ENCODE measurements at places on chromosomes 13 and 19.

GRCh38 chr19:18393836-18394235 lies 3.6 kb downstream of the LRRC25 start:
- DNase-seq, result no peak

DNA sequence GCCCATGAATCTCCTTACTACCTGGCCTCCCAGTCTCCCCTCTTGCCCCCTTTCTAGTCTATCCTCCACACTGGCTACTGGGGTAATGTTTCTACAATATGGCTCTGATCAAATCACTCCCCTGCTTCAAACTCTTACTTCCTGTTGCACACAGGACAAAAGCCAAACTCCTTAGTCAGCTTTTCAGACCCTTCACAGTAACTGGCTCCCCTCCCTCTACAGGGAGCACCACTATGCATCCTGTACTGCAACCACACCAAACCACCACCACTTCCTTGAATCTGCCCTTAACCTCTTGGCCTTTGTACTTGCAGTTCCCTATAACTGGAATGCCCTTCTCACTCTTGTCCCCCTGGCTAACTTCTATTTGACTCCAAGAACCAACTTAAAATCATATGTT lies 32.2 kb downstream of the DEDD2 start:
- DNase-seq, result no peak

DNA sequence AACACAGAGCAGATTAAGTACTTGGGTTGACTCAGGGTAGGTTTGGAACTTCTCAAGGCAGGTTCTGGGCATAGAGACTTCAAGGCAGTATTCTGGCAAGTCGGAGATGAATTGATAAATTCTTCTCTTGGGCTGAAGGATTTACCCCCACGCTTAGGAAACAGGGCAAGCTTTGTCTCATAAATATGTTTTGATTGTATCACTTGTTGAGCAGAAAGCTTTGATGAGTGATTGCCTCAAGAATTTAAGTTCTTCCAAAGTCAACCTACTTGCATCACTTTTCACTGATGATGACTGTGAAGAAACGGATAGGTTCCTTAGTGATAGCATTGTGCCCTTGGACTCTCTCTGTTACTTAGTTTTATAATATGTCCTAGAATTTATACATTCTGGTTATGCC lies 258.6 kb upstream of the DACH1 start:
- DNase-seq, result no peak

DNA sequence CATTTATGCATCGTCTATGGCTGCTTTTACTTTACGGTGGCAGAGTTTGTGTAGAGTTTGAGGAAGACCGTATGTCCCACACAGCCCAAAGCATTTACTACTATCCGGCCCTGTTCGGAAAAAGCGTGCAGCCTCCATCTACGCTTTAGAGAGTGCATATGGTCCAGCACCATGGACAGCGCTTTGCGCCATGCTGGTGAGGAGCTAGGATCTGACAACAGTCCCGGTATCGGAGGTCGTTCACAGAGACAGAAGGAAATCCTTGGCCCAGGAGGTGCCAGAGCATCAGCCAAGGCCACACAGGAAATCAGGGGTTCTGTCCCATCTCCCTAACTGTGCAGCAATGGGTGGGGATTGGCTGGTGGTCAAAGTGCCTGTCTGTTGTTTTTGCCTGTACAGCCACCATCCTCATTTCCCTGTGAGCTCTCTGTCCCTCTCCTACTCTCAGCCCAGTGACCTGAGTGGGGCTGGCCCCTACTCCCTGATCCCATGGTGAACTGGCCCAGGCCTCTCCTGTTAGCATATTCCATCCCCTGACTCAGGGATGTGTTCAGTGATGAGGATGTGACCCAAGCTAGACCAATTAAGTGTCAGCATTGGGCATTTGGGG lies 16.2 kb upstream of the PRODH2 start:
- no peak for DNase-seq

DNA sequence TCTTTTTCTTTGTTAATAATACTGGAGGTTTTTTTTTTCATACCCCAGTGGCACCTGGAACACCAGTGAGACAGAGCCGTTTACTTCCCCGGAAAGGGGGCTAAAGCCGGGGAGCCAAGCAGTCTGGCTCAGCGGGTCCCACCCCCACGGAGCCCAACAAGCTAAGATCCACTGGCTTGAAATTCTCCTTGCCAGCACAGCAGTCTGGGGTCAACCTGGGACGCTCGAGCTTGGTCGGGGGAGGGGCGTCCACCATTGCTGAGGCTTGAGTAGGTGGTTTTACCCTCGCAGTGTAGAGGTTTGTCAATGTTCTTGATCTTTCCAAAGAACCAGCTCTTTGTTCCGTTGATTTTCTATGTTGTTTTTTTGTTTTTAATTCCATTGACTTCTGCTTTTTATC lies 94.6 kb upstream of the DIAPH3 start:
- no peak for DNase-seq

DNA sequence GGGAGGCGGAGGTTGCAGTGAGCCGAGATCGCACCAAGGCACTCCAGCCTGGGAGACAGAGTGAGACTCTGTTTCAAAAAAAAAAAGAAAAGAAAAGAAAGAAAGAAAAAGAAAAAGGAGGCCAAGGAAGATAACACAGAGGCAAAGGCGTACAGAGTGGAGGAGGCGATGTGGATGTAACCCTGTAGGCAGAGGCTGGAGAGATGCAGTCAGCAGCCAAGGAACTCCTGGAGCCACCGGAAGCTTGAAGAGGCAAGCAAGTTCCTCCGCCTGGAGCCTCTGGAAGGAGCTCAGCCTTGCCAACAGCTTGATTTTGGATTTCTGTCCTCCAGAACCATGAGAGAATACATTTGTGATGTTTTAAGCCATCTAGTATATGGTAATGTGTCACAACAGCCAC lies 6.7 kb upstream of the CCDC8 start:
- DNase-seq, result no peak

DNA sequence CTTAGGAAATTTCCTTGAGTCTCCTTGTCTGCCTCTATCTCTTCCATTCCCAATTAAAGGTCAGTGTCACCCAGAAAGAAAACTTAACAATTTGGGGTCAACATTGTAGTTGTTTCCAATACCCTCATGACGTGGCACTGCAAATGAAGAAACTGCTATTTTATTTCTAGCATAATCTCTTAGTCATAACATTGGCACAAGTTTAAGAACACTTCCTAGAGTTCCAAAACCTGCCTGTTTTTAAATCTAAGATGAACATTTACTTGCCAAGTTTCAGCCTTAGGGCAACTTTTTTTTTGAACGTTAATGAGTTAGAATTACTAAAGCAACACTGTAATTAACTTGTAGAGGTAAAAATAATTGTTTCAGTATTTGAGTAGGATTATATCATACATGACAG lies 108.0 kb downstream of the LMO7 start:
- DNase-seq, result no peak

DNA sequence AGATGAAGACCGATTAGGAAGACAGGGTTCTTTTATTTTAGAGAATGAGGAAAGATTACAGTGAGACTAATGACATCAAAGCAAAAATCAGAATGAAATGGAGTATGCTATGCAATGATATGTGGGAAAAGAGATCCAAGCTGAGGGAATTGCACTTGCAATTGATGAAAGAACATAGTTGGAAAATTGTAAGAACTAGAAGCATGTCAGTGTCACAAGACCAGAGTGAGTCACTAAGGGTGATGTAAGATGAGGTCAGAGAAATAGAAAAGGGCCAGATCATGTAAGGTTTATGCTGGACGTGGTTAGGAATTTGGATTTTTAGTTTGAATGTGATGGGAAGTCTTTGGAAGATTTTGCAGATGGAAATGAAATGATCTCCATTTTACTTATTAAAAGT lies 1937.3 kb downstream of the OLFM4 start:
- DNase-seq, result no peak

DNA sequence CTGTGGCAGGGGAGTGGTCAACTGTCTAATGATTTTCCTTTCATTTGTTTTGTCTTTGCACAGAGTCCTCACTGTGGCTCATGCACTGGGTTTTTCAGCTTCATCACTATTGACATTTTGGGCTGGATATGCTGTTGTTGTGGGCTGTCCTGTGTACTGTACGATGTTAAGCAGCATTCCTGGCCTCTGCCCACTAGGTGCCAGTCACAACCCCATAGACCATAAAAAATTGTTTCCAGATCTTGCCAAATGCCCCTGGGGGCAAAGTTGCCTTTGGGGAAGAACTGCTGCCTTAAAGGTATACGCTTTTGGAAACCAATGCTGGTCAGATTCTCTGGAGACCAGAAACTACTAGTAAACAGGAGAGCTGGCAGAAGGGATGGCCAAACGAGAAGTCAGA lies 310.4 kb downstream of the SPRY2 start:
- DNase-seq, result no peak

DNA sequence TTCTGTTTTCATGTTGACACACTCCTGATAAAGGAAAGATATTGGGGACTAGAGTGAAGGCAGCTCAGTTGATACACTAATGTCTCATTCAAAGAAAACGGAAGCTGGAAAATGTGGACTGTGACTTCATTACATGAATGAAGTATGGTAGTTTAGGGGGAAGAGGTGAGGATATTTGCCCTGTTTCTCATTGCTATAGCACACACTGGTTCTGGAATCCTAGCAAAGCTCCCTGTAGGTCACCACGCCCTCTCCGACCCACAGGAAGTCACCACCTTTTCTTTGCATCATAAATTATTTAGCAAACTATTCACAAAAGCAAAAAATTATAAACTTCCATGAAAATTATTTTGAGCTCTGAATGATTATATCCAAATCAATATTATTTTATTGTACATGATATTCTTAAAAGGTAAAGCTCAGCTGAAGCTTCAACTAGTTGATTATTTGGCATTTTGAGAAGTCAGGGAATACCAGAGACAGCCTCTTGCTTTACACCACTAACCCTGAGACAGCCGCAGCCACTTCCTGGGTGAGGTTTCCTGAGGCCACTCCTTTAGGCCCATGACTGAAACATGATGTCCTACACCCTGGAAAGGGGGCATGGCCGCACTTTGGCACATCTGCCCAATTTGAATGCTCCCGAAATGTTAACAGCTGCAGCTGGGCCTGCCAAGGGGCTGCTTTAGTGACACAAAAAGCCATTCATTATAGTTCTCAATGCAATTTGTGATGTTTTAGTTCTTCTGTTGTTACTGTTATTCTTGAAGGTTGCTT lies 50.0 kb upstream of the WDFY2 start:
- DNase-seq, result no peak

GRCh38 chr13:108176685-108177274 lies 38.6 kb downstream of the LIG4 start:
- DNase-seq, result no peak

DNA sequence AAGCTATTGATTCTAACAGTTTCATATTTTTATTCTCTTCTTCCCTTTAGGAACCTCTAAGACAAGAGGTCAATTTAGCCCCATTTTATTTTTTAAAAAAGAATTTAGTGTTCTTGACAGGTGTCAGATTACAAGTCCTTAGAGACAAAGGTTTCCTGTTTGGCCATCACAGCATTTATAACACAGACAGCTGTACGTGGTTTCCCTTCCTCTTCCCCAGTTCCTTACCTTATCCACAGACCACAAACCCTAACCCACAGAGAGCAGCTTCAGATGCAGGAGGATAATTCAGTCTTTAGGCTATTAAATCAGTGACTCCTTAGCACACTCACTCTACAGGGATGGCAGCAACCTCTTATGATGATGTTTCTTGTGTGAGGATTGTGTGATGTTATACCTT lies 1210.1 kb downstream of the DIAPH3 start:
- DNase-seq, result no peak

- DNase-seq, result no peak
Measured at GRCh38 chr19:16679811-16680210, 18.9 kb downstream of the TMEM38A start.

DNA sequence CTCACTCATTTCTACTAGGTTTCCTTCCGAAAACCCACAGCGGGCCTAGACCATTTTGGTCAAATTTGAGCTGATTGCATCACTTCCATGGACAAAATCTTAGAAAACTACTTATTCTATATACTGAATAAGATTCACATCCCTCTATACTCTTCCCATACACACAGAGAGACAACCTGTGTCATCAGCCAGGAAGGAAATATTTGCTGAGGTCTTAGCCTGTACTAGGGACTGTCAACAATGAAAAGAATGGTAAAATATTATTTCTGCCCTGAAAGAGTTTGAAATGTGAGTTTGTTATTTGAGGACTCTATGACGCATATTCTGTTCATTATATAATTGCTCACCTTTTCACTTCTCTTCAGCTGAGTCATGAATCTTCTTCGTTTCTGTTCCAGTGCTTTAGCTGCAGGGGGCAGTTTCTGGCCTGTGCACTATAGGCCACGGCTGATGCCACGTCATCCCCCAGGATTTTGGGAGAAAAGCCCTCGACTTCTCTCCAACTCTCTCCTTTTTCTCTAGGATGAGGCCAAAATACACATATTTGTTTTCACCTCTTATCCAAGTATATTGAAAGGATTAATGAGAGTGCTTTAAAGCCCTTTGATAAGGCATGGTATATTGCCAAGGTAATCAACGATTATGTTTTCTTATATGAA lies 47.7 kb downstream of the GSX1 start:
- DNase-seq, result no peak

DNA sequence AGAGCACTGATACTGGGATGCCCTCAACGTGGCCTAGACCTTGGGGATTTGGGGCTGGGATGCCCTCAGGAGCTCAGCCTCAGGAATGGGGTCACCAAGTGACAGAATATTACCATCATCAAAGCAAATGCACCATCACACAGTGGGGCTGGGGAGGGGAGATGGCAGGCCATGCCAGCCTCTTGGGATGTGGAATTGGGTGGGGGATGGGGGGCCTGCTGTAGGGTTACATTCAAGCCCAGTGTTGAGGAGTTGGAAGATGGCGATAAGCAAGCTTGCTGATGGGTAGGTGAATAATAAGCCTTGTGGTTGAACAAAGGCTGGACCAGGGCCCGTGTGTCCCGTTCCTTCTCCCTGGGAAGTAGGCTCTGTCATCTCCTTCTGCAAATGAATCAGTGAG lies 69.1 kb upstream of the GPR12 start:
- DNase-seq, result no peak

GRCh38 chr13:49749848-49750247 lies 42.6 kb downstream of the KPNA3 start:
- no peak for DNase-seq

- DNase-seq, result no peak
Measured at GRCh38 chr13:50244713-50245574, 229.7 kb downstream of the KCNRG start.

DNA sequence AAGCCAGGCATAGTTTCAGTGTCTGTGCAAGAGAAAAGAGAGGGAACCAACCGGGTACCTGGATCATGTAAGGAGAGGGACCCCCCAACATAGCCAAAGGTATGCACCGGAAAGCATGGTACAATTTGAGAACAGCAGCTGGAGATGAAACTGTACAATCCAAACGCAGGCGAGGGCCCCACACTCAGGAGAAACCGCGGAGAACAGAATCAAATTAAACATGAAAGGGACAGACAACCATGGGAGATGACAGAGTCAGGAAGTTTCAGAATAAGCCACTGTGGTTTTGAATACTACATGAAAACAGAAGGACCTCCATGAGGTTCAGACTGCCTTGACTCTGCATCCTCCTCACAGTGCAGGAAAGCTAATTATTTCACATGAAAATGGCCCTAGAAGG lies 62.9 kb upstream of the SPATA13 start:
- DNase-seq, result no peak

GRCh38 chr19:20162821-20163220 lies 4.2 kb upstream of the ZNF486 start:
- no peak for DNase-seq

- DNase-seq, result no peak
Measured at GRCh38 chr19:47735131-47735530, 10.2 kb upstream of the NOP53 start.

GRCh38 chr19:4064496-4065260 lies 2.0 kb downstream of the ZBTB7A start:
- no peak for DNase-seq

GRCh38 chr13:50344717-50345116 lies 329.5 kb downstream of the KCNRG start:
- no peak for DNase-seq

- peak; percentile 14 for DNase-seq
Measured at GRCh38 chr13:110407531-110407930, 100.4 kb downstream of the COL4A2 start.

GRCh38 chr19:17424743-17425365 lies 5.0 kb downstream of the MVB12A start:
- no peak for DNase-seq

Measured in breast epithelium (tissue), 4 donors.